Kidney glomerular epithelial cell (primary cell): ENCODE measurements at places on chromosomes 16 and 17.
A peak's percentile ranks its signal among the peaks of the same experiment; 100 is the strongest.

GRCh38 chr17:37820313-37820994 is 75.6 kb upstream of the HNF1B start:
- DNase-seq, result no peak

- DNase-seq, result no peak
Observed at GRCh38 chr17:40025991-40026815, 11.0 kb downstream of the CSF3 start.

- DNase-seq, result no peak
Observed at GRCh38 chr16:53216798-53217197, 162.0 kb downstream of the CHD9 start.

DNA sequence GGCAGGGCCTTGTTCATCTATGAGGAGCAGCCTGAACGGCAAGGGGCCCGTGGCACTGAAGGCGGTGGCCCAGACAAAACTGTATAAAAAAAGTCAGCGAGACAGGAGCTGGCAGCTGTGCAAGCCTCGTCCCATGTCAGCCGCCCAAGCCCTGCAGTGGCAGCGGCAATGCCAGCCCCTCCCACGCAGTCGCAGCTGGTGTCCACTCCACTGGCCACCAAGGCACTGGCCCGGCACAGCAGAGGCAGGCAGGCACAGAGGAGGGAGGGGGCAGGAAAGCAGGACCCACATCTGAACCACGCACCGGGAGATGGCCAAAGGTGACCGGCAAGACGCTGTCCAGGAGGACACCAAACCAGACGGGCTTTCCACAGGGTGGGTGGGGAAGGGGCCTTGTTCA is 15.9 kb upstream of the C16orf95 start:
- DNase-seq, result no peak

- DNase-seq, result peak; percentile 87
Observed at GRCh38 chr17:45123930-45124796, 8.2 kb downstream of the PLCD3 start.

DNA sequence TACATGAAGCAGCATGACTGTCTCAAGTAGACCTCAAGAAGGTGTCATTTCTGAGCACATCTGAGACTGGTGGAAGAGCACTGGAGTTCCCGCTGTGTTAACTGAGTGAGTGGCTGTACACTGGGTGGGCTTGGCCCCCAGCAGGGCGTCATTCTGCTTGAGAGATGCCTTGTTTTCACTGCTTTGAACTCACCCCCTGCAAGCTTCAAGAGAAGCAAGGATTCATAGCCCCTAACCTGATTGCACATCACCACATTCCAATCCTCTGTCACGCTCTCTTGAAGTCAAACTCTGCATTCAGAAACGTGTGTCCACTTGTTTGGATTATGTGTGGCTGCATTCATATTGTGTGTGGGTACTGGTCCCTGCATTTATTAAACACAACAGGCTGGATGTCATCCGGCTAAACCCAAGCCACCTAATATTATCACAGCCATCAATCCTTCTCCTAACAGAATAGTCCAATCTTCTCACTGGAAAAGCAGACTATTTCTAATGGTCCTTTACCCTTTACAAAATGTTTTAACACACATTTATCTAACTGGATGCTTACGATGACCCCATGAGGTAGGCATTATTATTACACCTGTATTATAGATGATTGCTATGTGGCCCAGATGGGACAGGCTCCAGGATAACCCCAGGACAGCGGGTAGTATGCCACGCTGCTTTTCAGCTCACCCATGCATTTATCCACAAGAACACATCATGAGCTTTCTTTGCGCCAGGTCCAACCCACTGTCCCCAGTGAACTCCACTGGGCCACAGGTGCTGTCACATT is 76.3 kb downstream of the USP31 start:
- DNase-seq, result peak; percentile 30

GRCh38 chr16:4372001-4372577 is 441 bp downstream of the VASN start:
- DNase-seq, result no peak

- no peak for DNase-seq
Observed at GRCh38 chr16:84635702-84636101, 12.6 kb upstream of the KLHL36 start.
